ENCODE measurements at places on chromosomes 11 and 22.

DNA sequence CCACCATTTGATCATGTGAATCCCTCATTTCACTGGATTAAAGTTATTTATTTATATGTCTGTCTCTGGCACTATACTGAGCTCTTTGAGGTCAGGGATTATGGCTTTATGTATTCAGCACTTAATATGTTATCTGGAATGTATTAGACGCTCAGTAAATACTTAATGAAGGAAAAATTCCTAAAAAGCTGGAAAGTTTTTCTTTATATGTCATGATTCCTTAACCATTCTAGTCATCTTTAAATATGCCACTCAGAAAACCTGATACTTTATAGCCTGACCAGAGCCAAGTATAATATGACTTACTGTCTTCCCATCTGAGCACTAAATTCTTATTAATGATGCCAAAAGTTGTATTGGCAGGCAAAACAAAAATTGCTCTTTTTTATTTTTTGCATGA lies 27.1 kb downstream of the RNF169 start:
- ATAC-seq: no peak

GRCh38 chr22:39245130-39246039 lies 603 bp upstream of the PDGFB start:
- no peak for ATAC-seq

GRCh38 chr11:6405846-6406245 lies 13.0 kb downstream of the APBB1 start:
- ATAC-seq: no peak

- no peak for ATAC-seq
Measured at GRCh38 chr11:27392278-27393114, 29.5 kb upstream of the CCDC34 start.

Data from stimulated activated memory B cell treated with anti-CD40 and anti-IgM and Interleukin-4, amounts not matched to agents 10 μg/mL and 1 μg/mL and 100 μg/mL, for 72 hours (primary cell).